ENCODE measurements at places on chromosomes 1 and 21.

- DNase-seq: no peak
Observed at GRCh38 chr1:205601205-205601604, 30.6 kb downstream of the ELK4 start.

DNA sequence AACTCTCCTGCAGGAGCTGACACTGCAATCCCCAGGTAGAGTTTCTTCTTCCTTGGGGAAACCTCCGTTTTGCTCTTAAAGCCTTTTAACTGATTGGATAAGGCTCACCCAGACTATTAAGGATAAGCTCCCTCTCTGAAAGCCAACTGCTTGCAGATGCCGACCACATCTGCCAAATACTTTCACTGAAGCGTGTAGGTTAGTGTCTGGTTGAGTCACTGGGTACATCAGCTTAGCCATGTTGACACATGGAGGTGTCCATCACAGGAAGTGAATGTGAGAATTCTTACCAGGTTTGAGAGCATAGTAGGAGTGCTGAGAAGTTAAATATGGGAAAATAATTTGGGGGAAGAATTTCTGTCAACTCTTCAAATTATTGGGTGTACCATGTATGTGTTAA, 202.0 kb downstream of the AJAP1 start:
- no peak for DNase-seq

GRCh38 chr1:64590316-64590715, 120.4 kb downstream of the CACHD1 start:
- DNase-seq: no peak

DNA sequence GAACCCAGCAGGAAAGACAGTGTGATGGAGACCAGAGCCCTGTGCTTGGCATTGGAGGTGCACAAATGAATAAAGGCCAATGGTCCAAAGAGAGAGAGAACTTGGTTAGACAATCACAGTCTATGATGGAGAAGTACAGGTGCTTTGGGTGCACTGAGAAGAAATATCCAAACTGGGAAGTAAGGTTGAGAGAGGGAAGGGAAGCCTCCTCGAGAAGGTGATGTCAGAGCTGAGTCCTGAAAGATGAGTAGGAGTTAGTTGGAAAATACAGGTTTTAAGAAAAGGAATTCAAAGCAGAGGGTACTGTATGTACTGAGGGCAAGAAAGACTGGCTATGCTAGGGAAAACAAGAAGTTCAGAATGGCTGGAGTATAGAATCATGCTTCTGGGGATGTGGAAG, 94.1 kb upstream of the CD53 start:
- DNase-seq: no peak

DNA sequence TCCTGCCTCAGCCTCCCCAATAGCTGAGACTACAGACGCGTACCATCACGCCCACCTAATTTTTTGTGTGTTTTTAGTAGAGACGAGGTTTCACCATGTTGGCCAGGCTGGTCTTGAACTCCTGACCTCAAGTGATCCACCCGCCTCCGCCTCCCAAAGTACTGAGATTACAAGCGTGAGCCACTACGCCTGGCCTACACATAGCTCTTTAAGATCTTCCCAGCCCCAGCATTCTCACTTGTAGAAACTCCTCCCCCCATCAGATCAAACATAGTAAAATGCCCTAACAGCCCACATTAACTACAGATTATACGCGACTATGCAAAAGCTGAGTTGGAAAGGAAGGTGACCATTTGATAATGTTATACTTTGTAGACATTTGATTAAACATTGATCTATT, 634.8 kb downstream of the MATN1 start:
- DNase-seq: no peak

GRCh38 chr1:94798462-94798861, 21.7 kb upstream of the SLC44A3 start:
- no peak for DNase-seq

- no peak for DNase-seq
Observed at GRCh38 chr1:2373551-2374251, 17.7 kb downstream of the MORN1 start.

DNA sequence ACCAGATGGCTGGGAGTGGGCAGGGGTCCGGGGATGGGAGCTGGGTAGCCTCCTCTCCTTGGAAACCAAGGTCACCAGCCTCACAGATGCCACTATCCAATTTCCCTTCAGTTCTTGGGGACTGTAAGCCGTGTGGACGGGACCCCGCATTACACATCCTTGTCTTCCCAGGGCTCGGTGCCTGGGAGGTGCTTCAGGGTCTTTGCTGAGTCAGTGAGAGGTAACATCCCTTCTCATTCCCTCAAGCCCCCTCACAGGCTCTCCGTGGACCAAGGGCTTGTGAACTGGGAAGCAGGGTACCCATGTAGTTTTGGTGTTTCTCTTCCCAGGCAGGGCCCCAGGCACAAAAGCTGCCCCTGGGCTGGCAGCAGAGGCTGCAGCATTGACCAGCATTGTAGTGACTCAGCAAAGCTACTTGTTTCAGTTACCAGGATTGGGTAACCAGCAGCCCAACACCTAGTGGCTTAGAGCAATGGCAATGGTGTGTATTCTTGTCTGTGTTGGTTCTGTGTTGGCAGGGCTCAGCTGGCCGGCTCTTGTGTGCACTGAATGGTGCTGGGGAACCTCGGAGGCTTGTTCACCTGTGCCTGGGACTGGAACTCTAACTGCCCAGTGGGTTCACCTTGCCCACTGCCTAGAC, 24.6 kb upstream of the PCBP3 start:
- DNase-seq: no peak

- DNase-seq: peak; percentile 20
Observed at GRCh38 chr1:31244326-31244725, 4.6 kb upstream of the NKAIN1 start.

GRCh38 chr21:34885125-34885524, 164.0 kb downstream of the RUNX1 start:
- DNase-seq: no peak

- DNase-seq: no peak
Observed at GRCh38 chr1:180964595-180964994, 51.9 kb downstream of the KIAA1614 start.

DNA sequence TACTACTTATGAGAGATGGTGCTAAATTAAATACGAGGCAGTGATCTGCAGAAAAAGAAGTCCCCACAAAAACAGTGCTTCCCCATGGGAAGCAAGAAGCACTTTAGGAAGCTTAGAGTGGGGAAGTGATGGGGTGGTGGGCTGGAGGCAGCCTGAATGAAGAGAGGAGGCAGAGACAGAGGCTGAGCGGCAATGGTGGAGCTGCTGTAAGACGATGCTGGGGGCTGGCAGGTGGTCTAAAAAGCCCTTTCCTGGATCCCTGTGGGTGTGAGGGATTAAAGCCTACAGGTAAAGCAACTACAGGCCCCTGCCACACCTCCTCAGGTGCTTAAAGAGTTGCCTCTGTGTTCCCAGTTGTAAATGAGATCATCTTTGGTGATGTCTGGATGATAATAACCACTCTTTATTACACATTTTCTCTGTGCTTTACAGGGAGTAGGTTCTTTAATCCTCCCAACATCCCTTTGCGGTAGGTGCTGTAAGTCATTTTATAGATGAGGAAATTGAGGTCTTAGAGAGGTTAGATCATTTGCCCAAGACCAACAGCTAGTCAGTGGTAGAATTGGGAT, 39.2 kb downstream of the CNN3 start:
- no peak for DNase-seq

DNA sequence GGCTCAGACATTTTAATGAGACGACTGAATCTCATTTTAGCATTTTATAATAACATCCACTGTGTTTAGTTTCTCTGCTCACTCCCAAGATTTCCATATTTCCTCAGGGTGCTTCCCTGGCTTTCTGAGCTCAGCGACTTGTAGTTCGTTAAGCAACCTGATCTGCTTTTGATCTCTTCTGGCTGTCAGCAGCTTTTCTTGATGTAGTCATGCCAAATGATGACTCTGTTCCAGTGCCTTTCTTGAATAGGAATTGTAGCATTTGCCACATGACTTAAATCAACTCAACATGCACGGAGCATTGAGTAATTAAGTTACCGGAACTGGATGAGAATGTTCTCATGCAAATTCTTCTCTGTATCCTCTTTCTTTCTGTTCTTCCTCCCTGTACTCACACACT, 246.1 kb downstream of the FMN2 start:
- DNase-seq: peak; percentile 93

DNA sequence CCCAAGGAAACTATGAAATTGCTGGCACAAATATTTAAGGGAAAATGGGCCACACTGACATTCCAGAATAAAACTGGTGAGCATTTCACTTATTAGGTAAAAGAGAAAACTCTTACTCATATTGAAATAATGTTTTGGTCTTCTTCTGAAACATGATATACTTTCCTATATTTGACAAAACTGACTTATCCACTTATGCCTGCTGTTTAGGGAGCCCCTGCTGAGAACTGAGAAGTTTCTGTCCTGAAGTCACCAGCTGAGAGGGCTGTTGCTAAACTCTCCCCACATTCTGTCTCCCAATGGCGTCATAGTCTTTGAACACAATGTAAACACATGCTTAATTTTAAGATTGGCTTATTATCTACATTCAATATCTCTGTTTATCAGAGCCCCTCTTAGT, 46.8 kb upstream of the ZC3H11B start:
- peak; percentile 56 for DNase-seq

- peak; percentile 26 for DNase-seq
Observed at GRCh38 chr1:152907686-152908601, at the start of gene IVL. Gene IVL (plus strand): TSS chr1:152908546. CDS start chr1:152909798, 1,252 bp downstream.

DNA sequence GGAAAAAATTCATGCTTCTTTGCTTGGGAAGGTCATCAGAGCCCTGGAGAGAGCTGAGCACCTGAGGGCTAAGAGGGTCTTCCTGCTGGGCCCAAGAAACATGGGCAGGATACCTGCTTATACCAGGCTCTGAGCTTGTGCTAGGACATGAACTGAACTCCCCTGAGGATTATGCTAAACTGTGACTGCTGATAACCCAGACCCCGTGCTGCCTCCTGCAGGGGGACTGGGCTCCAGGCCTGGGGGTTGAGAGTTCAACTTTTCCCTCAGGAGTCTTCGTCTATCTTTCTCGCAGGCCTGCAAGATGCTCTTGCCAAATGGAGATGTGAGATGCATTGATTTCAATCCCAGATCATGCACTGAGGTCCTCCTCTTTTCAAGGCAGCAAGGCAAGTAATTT, 368.5 kb downstream of the HHAT start:
- DNase-seq: no peak

DNA sequence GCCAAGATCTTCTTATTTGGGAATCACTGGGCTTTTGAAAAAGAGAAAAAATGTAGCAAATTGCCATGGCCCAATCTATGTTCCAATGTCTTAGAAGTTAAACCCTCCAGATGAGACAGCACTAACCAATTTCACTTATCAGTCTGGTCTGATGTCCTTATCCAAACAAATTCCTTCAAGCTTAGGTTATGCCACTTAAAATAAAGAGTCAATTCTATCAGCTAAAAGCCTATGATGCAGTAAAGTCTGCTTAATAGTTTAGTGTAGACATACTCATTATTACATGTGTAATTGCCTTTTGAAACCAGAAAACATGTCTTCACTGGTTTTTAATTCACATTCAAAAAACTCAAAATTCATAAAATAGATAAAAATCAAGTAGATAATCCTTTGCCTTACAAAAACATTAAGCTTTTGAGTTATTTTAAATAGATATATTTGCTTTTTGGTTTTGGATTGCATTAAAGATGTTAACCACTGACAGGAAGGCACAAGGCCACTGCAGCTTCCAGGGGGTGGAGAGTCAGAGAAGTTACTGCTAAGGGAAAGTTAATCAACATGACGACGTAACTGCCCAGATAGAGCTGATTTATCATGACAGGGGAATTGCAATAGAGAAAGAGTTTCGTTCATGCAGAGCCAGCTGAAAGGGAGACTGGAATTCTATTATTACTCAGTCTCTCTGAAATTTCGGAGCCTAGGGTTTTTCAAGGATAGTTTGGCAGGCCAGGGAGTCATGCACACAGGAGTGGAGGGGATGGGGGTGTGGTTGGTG, 106.1 kb downstream of the MAP3K21 start:
- DNase-seq: no peak

DNA sequence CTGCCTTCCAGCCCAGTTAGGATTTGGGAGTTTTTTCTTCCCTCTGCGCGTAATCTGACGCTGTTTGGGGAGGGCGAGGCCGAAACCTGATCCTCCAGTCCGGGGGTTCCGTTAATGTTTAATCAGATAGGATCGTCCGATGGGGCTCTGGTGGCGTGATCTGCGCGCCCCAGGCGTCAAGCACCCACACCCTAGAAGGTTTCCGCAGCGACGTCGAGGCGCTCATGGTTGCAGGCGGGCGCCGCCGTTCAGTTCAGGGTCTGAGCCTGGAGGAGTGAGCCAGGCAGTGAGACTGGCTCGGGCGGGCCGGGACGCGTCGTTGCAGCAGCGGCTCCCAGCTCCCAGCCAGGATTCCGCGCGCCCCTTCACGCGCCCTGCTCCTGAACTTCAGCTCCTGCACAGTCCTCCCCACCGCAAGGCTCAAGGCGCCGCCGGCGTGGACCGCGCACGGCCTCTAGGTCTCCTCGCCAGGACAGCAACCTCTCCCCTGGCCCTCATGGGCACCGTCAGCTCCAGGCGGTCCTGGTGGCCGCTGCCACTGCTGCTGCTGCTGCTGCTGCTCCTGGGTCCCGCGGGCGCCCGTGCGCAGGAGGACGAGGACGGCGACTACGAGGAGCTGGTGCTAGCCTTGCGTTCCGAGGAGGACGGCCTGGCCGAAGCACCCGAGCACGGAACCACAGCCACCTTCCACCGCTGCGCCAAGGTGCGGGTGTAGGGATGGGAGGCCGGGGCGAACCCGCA, at the start of gene PCSK9:
Gene PCSK9, plus strand, starts transcription at position 207 of the 741 bp plus-strand sequence. Its CDS starts 290 bp downstream, at position 497.
- DNase-seq: no peak

- no peak for DNase-seq
Observed at GRCh38 chr21:45155910-45156309, 81.5 kb downstream of the ADARB1 start.

DNA sequence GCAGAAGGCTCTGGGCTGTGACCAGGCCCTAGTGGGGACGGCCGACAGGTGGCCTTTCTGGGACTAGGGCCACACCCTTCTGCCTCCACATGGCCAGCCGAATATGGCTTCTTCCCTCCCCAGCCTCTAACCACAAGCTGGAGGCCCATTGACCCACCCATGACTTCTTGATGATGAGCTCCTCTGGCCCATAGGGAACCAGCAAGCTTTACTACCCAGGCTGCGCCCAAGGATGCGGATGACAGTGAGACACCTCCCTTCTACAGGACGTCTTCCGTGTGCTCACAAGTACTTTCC, 41.0 kb downstream of the LDLRAD2 start:
- no peak for DNase-seq

GRCh38 chr1:27567146-27567526, 36.8 kb downstream of the AHDC1 start:
- no peak for DNase-seq

- DNase-seq: no peak
Observed at GRCh38 chr1:22216966-22217365, 74.1 kb upstream of the WNT4 start.

All from fibroblast of skin of abdomen (primary cell).